T-helper 2 cell (primary cell): ENCODE measurements at places on chromosomes 4 and X.

- no peak for DNase-seq
These were observed 72.8 kb downstream of the IRF2 start for GRCh38 chr4:184401397-184402171.

DNA sequence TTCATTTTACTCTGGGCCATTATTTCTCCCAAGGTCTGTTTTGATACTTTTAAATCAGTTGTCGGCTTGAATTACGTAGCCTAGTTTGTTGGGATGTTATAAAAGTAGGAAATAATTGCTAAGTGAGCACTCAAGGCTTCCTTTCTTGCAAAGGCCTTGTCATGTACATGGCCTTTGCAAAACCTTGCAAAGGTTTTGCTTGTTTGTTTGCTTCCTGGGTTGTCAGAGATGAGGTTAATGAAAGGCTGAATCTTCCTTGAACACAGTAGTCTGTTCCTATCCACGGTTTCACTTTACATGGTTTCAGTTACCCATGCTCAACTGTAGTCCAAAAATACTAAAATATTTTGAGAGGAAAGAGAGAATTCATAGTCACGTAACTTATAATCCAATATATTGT, 113.5 kb downstream of the NAA11 start:
- DNase-seq = no peak

DNA sequence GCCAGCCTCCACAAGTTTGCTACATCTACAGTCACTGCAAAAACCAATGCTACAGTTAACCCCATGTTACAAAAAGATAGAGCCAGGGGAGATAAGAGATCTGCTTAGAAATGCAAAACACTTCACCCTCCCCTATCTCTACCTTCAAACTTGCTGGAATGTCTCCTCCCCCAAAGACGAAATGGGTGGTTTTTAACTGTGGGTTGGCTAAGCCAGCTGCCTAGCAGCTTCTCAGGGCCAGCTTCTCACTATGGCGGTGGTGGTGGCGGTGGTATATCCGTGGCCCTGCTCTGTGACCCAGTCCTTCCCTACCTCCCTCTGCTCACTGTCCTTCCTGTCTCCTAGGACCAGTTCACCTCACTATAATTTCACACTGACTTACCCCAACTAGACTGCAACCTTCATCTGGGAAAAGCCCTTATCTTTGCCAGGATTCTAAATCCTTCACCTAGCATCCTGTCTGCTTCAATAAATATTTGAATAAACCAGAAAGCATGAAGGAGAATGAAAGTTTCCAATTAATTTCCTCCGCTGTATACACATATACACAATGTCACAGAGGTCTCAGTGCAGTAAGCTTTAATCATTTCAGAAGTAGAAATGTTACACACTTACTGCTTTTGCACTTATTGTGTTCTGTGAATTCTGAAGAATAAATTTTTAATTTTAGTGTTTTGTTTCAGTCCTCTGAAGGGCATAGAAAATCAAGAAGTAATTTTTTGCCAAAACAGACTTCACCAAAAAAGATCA, 46.3 kb downstream of the SH3KBP1 start:
- DNase-seq = peak; percentile 44

DNA sequence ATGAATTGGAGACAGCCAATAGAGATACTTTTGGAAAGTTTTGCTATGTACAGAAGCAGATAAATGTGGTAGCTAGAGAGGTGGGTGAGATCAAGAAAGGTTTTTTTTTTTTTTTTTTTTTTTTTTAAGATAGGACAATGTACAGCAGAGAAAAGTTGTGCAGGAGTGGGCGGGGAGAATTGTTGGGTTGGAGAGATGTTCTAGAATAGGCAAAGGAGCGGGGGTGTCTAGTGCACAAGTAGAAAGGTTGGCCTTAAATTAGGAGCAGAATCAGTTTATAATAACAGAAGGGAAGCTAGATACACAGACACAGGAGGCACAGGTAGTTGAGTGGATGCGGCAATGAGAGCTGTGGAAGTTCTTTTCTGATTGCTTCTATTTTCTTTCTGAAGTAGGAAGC, 66.2 kb upstream of the PGK1 start:
- DNase-seq = no peak

DNA sequence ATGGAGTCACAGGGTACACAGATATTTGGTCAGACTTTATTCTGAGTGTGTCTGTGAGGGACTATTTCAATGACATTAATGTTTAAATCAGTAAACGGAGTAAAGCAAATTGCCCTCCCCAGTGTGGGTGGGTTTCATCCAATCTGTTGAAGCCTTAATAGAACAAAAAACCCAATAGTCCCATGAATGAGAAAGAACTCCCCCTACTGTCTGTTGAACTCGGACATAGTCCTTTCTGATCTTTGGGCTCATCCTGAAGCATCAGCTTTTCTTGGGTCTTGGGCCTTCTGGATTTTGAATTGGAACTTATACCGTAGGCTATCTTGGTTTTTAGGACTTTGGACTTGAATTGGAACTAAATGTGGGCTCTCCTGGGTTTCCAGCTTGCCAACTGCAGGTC, 193.6 kb downstream of the COX7B2 start:
- no peak for DNase-seq

DNA sequence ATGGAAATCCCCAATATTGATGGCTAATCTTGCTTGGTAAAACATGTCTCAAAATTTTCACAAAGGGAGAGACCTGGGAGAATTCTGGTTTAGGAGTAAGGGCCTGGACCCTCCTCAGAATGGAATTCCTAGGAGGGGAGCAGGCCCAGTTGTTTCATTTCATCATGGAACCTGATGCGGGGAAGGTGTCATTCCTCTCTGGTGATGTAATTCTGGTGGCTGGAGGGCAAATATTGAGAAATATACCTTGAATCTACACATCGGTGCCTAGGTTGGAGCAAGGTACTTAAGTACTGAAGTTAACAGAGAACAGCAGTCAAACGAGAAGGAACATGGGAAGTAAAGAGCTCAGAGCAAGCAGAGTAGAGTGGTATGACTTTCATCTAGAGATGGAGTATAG, 23.2 kb upstream of the CCSER1 start:
- no peak for DNase-seq

DNA sequence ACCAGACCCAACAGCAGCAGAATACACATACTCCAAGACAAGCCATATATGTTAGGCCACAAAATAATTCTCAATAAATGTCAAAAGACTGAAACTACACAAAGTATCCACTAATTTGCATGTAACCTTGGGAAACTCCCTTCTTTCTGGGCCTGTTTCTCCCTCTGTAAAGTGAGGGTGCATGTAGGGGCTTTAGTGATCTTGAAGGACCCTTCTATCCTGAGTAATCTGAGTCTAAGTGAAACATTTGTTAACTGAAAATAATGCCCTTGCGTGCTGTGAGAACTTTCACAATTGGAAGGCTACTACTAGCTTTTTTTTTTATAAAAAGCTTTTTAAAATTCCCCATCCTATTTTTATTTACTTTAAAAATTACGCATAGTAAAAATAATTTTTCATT, 125.2 kb downstream of the NEXMIF start:
- no peak for DNase-seq

- no peak for DNase-seq
These were observed 334.0 kb upstream of the NDST3 start for GRCh38 chr4:117700111-117700892.

DNA sequence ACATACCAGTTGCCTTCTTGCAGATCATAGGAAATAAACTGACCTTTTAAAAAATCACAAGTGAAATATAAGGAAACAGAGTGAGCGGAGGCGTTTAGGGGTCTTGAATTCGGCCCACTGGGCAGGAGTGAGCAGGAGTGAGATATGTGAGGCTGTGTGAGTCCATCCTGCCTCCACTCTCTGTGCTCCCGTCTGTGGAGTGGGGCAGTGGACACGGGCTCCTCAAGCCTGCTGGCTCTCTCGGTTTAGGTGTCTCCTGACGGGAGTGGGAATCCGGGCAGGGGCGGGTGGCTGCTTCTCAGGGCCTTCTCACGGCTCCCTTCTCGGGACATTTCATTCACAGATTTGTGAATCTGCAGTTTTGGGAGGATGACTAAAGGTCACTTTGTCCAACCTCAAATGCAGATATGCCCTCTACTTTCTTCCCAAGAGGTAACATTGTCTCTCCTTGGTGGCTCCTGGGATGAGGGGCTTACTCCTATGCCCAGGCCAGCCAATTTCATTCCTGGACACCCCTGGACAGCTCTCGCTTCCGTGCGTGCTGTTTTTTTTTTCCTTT, 27.6 kb downstream of the CYTL1 start:
- DNase-seq = no peak

GRCh38 chrX:97522307-97522706, 638.6 kb downstream of the RPA4 start:
- DNase-seq = no peak

GRCh38 chr4:70994387-70995099, 1.1 kb downstream of the DCK start:
- no peak for DNase-seq

DNA sequence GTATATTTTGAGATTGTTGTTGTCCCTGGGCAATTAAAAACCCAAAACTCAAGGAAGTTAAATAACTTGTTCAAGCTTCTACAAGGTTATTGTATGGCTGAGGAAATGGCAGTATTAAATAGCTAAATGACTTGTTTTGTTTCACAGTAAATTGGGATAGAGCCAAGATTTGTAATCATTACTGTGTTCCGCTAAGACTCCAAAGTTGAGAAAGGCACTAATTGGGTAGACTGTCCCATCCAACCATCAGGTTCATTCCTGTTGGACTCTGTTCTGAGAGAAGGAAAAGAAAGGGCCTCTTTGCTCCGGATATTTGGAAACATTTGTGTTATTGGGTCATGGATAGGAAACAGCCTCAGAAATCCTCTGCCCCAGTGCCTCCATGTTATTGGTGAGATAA, 82.2 kb downstream of the DCLK2 start:
- no peak for DNase-seq
